ENCODE measurements at places on chromosomes 3 and 15. TPM values are rescaled to one million over a fixed set of nuclear protein-coding genes. Genes with fewer than 3 reads are reported as not detected.
A peak's percentile ranks its signal among the peaks of the same experiment; 100 is the strongest.

DNA sequence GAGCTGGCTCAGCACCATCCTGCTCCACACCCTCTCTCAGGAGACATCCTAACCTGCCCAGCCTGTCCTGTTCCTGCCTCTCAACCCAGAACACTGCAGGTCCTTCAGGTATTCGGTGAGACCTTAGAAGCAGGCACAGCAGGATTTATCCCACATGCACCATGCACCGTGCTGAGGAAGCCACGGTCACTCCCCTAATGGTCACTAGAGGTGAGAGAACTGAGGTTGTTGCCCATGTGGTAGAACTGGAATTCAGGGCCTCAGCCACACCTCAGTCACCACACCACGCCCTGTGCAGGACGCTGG lies 36.9 kb downstream of the APBA2 start:
- no peaks in the 10 kb centered on the region for H3K27me3 ChIP-seq
- no peak for DNase-seq
- no peak overlapping the region for H3K4me3 ChIP-seq
- peak overlapping the region; percentile 69 for H3K27ac ChIP-seq
- peaks cover 47% of the 10 kb centered on the region for H3K4me1 ChIP-seq

- DNase-seq = no peak
- H3K4me3 ChIP-seq = peak overlapping the region; percentile 40
- H3K27me3 ChIP-seq = no peaks in the 10 kb centered on the region
- peaks cover 11% of the 10 kb centered on the region for H3K36me3 ChIP-seq
- peaks cover 25% of the 10 kb centered on the region for H3K4me1 ChIP-seq
Measured at GRCh38 chr3:156792536-156792935, 33.6 kb upstream of the LEKR1 start.

DNA sequence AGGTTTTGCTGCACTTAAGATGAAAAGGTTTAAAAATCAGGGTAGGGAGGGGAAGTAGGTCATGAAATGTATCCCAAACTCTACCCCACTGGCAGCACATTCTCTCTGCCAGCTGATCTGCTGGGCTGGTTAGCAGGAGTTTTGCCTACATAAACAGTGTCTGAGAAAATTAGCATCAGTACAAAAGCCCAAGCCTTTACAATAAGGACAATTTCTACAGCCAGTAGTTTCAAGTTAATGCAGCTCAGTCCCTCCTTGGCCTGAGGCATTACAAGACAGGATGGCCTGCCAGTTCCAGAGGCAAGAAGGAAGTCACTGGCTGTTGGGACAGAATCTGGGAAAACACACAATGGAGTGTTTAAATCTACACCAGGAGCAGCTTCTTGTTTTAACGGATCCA lies 32.8 kb downstream of the NCEH1 start:
- DNase-seq = no peak
- H3K4me3 ChIP-seq = no peak overlapping the region
- H3K36me3 ChIP-seq = no peaks in the 10 kb centered on the region
- no peaks in the 10 kb centered on the region for H3K27me3 ChIP-seq
- peaks cover 4% of the 10 kb centered on the region for H3K4me1 ChIP-seq

DNA sequence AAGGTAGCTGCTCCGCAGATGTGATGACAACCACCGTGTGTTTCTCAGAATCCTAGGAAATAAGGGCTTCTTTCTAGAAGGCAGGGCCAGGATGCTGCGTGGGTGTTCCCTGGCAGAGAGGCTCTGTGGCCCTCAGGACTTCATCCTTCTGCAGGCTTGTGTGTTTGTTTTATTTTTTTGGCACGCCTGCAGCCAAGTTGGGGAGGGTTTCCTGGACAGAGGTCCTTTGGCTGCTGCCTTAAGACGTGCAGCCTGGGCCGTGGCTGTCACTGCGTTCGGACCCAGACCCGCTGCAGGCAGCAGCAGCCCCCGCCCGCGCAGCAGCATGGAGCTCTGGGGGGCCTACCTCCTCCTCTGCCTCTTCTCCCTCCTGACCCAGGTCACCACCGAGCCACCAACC lies at the start of gene CLEC3B:
Gene CLEC3B, plus strand, starts transcription at position 266 of the 400 bp plus-strand sequence. Its CDS starts 60 bp downstream, at position 326.
- DNase-seq = peak; percentile 20
- peaks cover 6% of the 10 kb centered on the region for H3K27me3 ChIP-seq
- H3K4me1 ChIP-seq = peaks cover 6% of the 10 kb centered on the region
- no peak within 1 kb of the TSS for H3K4me3 ChIP-seq
- no peaks in the 10 kb centered on the region for H3K36me3 ChIP-seq

- no peaks in the 10 kb centered on the region for H3K27me3 ChIP-seq
- no peak overlapping the region for H3K27ac ChIP-seq
- no peak overlapping the region for H3K4me3 ChIP-seq
- no peaks in the 10 kb centered on the region for H3K4me1 ChIP-seq
- no peak for DNase-seq
Measured at GRCh38 chr15:53202876-53203275, 412.7 kb upstream of the ONECUT1 start.

DNA sequence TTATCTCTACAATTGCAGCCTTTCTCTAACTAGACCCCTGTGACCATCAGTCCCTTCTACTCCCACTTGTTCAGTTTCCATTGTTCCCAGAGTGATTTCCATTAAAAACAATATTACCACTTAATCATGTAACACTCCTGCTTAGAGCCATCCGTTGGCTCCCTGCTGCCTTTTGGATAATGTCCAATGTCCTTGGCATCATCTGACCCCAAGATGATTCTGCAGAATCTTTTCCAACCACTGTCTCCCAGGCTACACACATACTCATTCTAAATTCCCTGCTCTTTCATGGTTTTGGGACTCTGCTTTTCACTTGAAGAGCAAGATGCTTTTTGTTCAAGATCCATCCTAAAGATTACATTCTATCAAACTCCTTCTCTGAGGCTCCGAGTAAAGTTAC lies 7.1 kb downstream of the KCNH8 start:
- H3K27ac ChIP-seq = no peak overlapping the region
- no peak overlapping the region for H3K4me3 ChIP-seq
- H3K27me3 ChIP-seq = peaks cover 17% of the 10 kb centered on the region

DNA sequence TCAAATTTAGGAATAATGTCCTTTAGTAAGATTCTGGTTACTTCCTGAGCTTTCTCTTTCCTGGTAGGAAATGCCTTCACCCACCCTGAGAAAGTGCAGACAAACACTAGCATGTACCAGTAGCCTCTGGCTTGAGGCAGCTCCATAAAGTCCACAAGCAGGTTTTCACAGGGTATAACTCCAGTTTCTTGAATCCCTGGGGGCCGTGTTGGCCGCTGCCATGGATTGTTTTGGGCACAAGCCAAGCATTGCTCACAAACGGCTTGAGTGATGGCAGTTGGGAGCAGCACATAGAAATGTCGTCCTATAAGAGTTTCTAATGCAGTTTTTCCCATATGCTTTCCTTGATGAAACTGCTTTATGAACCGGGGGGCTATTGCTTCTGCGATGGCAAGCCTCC lies 164.1 kb downstream of the STXBP5L start:
- H3K27me3 ChIP-seq = no peaks in the 10 kb centered on the region
- H3K27ac ChIP-seq = no peak overlapping the region
- no peak for DNase-seq
- no peak overlapping the region for H3K4me3 ChIP-seq
- no peaks in the 10 kb centered on the region for H3K36me3 ChIP-seq

DNA sequence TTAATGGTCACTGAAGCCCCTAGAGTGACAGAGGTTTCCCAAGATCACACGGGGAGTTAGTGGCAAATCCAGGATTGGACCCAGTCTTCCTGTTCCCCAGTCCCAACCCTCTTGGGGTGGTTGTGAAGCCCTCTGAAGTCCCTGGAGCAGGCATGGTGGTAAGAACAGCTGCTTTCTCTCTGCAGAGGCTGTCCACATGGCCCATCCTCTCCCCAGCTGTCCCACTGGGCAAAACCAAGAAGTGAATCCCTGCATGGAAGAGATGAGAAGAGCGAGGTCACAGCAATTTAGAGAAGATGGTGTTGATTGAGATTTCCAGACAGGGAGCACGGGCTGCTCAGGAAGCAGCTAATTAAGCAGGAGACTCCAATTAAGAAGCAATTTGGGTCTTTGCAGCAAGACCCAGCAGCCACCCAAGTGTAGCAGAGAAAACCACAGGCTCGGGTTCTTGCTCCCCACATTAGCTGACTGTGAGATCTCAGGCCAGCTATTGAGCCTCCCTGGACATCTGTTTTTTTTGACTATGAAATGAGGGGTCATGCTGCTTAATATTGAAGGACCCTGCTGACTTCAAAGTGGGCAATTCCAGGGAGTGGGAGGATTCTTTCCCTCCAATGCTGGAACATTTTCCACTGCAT lies 14.8 kb upstream of the HDAC11 start:
- no peaks in the 10 kb centered on the region for H3K4me1 ChIP-seq
- H3K4me3 ChIP-seq = no peak overlapping the region
- no peaks in the 10 kb centered on the region for H3K36me3 ChIP-seq
- H3K27me3 ChIP-seq = peaks cover 9% of the 10 kb centered on the region
- DNase-seq = no peak

DNA sequence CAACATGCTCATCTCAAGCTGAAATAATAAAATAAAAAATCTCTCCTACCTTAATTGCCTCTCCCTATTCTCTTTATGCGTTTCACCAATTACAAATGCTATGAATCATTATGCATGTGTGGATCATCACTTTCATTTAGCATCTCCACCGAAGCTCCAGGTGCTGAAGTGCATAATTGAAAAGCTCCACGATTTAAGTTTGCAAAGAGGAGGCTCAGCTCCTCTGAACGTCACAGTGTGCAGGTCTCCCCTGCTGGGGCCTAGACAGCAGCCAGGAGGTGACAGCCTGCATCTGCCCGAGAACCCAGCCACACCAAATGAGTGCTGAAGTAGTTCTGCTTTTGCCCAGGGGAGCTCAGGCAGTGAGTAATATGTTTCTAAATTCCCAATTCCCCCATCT lies 60.5 kb upstream of the GLCE start:
- no peak for DNase-seq
- H3K27me3 ChIP-seq = peaks cover 4% of the 10 kb centered on the region
- peaks cover 18% of the 10 kb centered on the region for H3K4me1 ChIP-seq
- no peak overlapping the region for H3K27ac ChIP-seq

GRCh38 chr3:47664519-47664918 lies 85.9 kb upstream of the CSPG5 start:
- peaks cover 4% of the 10 kb centered on the region for H3K4me1 ChIP-seq
- no peak overlapping the region for H3K27ac ChIP-seq
- no peaks in the 10 kb centered on the region for H3K36me3 ChIP-seq
- no peaks in the 10 kb centered on the region for H3K27me3 ChIP-seq

DNA sequence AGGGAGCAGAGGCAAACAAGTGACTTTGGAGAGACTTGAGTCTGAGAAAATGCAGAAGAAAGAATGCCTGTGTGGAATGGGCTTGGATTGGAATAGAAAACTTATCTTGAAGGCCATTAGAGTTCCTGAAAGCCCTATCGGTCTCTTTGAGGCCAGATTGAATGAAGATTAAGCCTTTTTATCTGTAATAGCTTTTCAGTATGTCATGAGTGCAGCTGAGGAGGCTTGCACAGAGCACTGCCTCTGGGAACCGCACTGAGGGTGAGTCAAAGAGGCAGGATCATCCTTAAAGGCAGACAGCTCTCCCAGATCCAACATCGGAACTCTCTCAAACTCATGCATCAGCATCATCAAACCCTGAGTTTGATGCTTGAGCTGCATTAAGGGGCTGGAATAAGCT lies 515.2 kb downstream of the NTRK3 start:
- no peaks in the 10 kb centered on the region for H3K4me1 ChIP-seq
- H3K4me3 ChIP-seq = no peak overlapping the region
- no peaks in the 10 kb centered on the region for H3K36me3 ChIP-seq
- DNase-seq = no peak

DNA sequence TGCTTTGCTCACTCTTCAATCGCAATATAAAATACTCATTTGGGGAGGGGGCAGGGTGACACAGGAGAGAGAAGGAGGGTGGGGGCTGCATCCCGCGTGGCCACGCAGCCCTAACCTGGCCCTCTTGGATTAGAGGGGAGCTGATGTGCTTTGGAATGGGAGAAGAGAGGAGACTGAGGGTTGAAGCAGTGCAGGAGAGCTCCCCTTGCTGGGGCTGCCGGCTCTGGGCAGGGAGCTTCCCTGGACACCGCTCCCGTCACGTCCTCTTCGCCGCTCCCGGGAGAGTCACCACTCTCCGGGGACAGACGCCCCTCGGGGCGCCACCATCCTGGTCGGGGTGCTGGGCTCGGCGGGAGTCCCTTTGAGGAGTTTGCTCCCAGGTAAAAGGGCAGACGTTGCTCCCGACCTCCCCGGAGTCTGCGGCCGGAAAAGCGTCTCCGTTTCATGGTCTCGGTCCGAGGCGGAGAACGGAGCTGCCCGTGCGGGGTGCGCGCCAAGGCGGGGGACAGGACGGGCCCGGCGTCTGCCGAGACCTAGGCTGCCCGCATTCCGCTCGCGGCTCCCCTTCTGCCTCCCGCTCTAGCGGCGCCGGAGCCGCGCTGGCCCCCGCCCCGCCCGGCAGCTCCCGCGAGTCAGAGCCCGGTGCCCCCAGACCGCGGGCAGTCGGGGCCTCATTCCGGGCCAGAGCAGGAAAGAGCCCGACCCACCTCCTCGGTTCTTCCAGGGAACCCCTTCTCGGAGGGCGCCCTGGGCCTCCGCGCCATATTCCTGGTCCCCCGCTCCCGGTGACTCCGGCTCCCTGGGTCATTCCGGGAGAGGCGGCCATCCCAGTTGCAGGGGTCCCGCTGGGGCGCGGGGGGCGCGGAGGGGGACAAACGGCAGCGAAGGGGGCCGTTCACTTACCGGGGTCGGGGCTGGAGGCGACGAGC lies 603 bp downstream of the SLC7A14 start:
- peaks cover 45% of the 10 kb centered on the region for H3K27me3 ChIP-seq
- H3K27ac ChIP-seq = no peak overlapping the region
- no peak for DNase-seq
- no peaks in the 10 kb centered on the region for H3K4me1 ChIP-seq

GRCh38 chr3:106214641-106215040 lies 345.8 kb upstream of the CBLB start:
- H3K27ac ChIP-seq = peak overlapping the region; percentile 64
- no peaks in the 10 kb centered on the region for H3K27me3 ChIP-seq
- H3K4me3 ChIP-seq = peak overlapping the region; percentile 39
- no peak for DNase-seq

GRCh38 chr3:133592843-133593242 lies 19.4 kb downstream of the CDV3 start:
- H3K27ac ChIP-seq = peak overlapping the region; percentile 36
- no peaks in the 10 kb centered on the region for H3K27me3 ChIP-seq
- peaks cover 28% of the 10 kb centered on the region for H3K4me1 ChIP-seq
- no peak for DNase-seq

DNA sequence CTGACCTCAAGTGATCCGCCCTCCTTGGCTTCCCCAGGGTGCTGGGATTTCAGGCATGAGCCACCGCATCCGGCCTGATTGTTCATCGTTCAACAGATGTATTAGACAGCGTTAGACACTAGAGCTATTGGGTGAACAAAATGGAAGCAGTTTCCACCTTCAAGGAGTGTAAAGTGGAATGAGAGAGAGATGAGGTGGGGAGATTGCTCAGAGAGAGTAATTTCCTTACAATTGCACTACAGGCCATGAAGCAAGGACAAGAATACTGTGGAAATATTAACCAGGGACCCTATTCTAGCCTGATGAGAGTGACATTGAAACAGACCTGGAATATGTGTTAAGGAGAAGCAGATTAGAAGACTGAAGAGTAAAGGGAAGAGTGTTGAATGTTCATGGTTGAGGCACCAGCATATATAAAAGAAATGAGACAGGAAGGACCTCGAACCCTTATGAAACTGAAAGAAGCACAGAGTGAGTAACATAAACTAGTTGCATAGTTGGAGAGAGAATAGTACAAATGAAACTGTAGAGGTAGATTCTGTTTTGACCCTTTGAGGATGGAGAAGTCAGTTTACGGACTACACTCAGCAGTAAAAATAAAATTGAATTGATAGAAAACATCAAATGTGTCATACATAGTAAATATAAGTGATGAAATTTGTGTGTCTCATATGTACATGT lies 7.2 kb downstream of the RTF1 start:
- no peak for DNase-seq
- no peaks in the 10 kb centered on the region for H3K36me3 ChIP-seq
- peak overlapping the region; percentile 63 for H3K4me3 ChIP-seq
- peaks cover 20% of the 10 kb centered on the region for H3K4me1 ChIP-seq
- no peaks in the 10 kb centered on the region for H3K27me3 ChIP-seq
- H3K27ac ChIP-seq = peak overlapping the region; percentile 69

Gene NEDD4
- total RNA-seq = 22.7 TPM

Gene ZKSCAN7
- 4.9 TPM for total RNA-seq

Gene LSMEM2
- not detected for total RNA-seq

Gene GHSR
- total RNA-seq = not detected

Gene CSTA
- not detected for total RNA-seq

Measured in natural killer cell treated with Interleukin-12 subunit alpha and Interleukin-12 subunit beta and Interleukin-15 and Interleukin-18, amount 100 ng/mL, for 72 hours (primary cell).